Neuronal stem cell (in vitro differentiated cells): ENCODE measurements at places on chromosomes 13 and 19.
A peak's percentile ranks its signal among the peaks of the same experiment; 100 is the strongest.

- no peak for DNase-seq
Measured at GRCh38 chr13:23656637-23657371, 86.6 kb downstream of the TNFRSF19 start.

- no peak for DNase-seq
Measured at GRCh38 chr19:32427536-32427935, 22.0 kb downstream of the DPY19L3 start.

DNA sequence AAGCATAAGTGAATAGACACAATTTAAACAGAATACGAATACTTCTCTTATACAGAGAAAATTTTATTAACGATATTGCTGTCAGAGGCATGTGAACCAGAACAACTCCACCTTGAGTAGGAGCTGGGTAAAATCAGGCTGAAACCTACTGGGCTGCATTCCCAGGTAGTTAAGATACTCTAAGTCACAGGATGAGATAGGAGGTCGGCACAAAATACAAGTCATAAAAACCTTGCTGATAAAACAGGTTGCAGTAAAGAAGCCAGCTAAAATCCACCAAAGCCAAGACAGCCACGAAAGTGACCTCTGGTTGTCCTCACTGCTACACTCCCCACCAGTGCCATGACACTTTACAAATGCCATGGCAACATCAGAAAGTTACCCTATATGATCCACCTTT is 49.2 kb upstream of the TRPC4 start:
- DNase-seq: no peak

- no peak for DNase-seq
Measured at GRCh38 chr19:4369888-4370260, 26.5 kb downstream of the MPND start.

DNA sequence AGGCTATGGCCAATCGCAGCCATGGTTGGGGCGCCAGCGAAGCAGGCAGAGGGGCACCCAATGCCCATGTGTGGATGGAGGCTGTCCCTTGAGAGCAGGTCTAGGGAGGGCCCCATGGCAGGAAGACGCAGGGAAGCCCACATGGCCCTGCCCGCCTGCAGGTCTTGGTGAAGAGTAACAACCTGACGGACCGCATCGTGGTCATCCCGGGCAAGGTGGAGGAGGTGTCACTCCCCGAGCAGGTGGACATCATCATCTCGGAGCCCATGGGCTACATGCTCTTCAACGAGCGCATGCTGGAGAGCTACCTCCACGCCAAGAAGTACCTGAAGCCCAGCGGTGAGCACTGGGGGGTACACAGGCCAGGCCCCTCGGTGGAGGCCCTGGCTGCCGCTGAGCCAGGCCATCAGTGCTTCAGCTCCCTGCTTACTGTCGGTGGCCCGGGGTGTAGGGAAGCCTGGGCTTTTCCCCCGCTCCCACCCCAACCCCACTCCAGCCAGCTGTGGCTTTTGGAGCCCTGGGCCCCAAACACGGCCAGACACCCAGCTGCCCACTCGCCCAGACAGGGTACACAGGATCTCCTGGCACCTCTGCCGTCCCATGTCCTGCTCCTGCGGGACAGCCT is 14.6 kb downstream of the YIPF2 start:
- no peak for DNase-seq

DNA sequence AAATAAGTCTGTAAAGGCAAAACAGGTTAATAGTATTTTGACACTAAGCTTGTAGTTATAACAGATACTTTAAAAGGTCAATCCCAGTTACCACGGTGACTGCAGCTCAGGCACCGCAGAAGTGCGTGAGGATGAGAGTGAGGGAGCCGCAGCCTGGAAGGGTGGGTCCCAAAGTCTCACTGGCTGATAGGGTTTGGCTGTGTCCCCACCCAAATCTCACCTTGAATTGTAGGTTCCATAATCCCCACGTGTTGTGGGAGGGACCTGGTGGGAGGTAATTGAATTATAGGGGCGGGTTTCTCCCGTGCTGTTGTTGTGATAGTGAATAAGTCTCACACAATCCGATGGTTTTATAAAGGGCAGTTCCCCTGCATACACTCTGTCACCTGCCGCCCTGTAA is 40.0 kb upstream of the GAS6 start:
- DNase-seq: no peak

DNA sequence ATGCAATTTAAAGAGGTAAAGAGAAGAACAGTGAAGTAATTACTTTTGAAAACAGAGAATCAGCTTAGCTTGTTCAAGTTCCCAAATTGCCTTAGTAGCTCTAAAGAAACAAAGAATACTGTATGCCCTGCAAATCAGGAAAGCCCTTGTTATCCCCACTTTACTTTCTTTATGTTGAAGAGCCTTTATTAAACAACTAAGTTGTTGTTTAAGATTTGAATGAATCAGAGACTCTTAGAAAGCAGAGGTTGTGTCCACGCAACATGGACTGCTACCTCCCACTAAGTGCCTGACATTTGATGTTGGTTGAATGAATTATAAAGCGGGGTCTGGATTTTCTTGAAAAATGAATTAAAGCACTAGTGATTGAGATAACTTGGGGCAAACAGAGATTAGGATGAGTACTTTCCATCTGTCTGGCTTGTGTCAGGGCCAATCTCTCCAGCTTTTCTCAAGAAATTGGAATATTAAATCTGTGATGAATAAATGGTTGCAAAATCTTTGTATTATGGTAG is 214.7 kb downstream of the POSTN start:
- DNase-seq: no peak

DNA sequence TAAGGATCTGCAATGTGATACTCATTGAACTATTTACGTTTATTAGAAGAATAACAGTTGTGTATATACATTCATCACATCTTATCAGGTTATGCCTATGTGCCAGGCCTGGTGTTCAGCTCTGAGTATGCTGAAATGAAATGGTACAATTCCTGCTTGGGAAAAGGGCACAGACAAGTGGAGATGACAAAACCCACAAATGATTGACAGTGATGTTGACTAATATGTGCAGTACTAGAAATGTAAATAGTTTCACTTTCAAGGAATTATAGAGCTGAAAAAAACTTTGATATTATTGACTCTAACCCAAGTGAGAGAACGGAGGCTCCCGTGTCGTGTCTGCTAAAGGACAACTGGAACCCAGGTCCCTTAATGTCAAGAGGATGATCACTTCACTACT is 386.8 kb upstream of the DACH1 start:
- DNase-seq: no peak

DNA sequence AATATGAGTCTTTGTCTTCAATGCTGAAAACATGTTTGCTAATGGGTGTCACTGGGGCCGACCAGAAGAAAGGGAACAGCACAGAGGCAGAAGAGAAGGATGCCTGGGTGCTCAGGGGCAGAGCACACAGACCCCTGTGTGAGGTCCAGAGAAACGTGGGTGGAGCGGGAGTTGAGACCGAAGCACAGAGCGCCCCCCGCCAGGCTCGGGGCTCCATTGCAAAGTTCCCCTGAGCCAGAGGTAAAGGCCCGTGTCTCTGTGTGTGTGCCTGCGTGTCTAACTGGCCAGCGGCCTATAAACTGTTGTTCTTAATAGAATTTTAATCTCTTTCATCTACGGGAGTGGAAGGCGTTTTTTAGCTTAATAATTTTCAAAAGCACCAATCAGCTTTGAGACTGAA is 343.1 kb downstream of the TEX29 start:
- DNase-seq: no peak

- peak; percentile 76 for DNase-seq
Measured at GRCh38 chr19:11373166-11373884, 1.1 kb upstream of the SWSAP1 start.

DNA sequence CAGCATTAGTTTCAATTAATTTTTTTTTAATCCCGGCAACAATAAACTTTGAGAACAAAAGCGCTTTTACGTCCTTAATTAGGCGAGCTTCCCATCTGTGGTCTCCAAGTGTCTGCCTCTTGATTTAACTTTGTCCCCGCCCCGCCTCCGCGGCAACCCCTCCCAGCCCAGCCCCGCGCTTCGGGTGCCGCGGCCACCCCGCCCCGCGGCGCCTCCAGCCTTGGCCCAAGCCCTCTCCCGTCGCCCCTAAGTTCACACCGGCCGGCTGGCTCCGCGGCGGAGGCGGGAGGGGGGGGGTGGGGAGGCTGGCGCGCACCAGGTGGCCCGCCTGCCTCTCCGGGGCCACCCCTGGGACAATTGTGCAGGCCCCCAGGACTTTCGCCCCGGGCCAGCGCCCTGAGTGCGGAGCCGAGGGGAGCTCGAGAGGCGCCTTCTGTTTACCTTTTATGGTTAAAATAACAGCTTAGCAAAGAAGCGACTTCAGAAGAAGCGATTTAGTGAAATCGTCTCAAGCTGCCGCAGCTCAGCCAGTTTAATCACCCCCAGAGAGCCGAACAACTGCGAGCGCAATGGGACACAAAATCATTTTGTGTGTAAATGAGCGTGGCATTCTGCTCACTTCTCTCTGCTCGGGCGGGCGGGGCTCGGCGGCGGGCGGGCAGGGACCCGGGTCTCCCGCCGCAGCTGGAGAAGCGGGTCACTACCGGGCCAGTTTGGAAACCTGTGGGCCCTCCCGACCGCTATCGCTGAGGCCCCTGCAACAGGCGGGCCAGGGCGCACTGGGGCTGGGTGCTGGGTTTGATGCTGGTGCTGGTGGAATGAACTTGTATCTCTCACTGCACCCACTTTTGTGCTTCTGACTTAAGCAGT is 1.4 kb downstream of the KCTD15 start:
- peak; percentile 61 for DNase-seq

GRCh38 chr13:104008541-104009435 is 942.6 kb upstream of the SLC10A2 start:
- DNase-seq: no peak

DNA sequence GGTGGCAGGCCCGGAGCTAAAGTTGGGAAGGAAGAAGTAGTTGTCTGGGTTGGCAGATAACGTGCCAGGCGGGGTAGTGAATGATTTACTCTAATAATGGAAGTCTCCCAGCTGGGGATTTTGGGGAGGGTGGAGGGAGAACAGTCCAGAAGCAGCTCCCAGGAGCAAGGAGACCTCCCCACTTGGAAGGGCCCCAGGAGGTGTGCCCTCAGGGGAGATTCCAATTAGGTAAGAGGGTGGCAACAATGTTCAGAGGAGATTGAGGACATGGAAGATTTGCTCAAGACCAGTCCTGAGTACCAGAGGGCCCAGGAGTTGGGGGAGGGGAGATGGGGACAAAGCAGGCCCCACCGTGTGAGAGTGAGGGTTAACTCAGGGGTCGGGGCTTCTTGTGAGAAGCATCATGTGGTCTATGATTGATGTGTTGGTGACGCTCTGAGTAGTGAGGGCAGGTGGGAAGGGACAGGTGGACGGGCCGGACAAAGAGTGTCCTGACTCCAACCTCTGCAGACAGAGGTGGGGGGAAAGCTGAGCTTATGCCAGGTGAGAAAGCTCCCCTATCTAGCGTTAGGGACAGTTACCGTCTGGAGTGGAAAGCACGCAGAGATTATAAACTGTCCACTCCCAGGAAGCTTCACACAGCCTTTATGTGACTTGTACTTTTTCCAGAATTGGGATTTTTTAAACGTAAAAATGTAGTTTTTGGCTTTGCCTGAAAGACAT is 3.5 kb downstream of the SPINT2 start:
- DNase-seq: no peak

GRCh38 chr19:18966307-18966706 is 25.3 kb upstream of the HOMER3 start:
- DNase-seq: no peak

DNA sequence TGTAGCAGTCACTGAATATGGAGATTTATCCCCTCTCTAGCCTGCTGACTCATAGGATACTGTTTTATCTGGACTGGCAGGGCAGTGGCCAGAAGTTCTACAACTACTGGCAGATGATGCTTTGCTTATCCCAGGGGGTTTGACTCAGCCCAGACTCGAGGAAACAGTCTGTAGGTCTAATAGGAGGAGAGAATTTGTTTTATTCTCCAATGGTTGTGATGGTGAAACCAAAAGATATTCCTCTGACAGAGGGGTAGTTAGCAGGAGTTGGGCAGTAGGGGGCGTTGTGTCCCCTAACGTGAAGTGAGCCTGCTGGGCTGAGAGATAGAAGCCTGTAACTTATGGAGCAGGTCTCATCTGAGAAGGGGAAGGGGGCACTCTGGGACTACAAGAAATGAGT is 74.9 kb downstream of the WTIP start:
- no peak for DNase-seq

DNA sequence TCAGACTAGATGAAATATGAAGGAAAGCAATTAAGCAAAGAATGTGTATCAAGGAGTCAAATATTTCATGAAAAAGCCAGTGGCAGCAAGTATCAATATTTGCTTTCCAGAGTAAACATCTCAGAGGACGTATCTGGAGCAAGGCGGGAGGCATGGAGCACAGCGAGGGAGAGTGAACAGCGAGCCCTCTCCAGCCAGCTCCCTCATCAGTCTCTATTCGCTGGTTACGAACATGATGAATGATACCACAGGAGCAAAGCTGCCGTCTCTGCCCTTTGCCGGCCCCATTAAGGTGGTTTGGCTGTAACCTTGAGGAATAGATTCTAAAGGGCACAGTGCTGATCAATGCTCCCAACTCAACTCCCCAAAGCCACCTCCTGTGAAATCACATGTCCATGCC is 95.8 kb downstream of the CCNA1 start:
- no peak for DNase-seq

DNA sequence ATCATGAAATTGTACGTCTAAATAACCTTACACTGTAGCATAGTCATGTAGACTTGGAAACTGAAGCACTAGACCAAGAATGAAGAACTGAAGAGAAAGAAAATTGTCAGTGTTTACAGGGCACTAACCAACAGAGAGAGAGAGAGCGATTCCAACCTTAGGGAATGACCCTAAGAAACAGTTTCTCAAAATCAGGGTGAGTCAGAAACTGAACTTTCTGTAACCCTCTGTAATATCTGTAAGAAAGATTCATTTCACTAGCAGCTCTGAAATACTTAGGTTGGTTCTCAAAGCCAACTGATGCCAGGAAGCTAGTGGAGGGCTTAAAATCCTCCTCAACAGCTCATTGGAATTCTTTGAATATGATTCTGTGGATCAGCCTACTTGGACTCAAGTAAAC is 936.9 kb downstream of the EFNB2 start:
- DNase-seq: no peak

DNA sequence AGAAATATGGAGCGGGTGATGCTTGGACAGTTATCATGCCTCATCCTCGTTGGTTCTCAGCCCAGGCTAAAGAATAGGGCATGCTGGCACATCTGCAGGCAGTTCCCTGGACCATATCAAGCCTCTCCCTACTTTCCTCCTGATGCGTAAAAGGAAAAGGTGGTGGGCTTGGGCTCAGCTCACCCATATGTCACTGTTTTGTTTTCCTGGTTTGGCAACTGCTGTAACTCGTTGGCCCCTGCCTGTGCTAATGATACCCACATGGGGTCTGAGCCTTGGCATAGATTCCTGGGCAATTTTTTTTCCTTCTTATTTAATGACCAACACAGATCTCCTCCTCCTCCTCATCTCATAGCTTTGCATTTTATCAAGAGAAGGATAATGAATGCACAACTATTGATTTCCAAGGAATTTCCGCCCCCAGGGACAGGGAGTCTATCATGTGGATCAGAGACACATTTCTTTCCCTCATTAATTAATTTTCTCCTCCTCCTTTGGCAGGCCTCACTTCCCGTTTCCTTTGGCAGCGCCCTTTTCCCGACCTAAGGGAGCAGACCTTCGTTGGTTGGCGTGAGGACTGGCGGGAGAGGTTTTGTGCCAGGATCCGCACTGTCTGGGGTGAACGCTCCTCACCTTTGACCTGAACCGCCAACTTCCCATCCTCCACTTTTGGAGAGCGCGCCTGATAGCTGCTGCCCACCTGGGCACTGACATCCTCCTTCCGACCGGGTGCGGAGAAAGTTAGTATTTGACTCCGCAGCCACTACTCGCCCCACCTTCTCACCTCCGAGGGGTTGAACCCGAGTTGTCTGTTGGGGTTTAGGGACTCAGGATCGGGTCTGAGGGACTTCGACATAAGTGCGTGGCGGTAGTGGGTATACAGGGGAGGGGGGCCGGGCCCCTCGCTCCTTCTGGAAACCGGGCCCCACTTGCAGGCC is 3.4 kb upstream of the POU4F1 start:
- DNase-seq: peak; percentile 12

- no peak for DNase-seq
Measured at GRCh38 chr13:33251131-33251661, 34.4 kb downstream of the STARD13 start.
